Epithelial cell of alveolus of lung (primary cell): ENCODE measurements at places on chromosomes 2 and 18. TPM values are rescaled to one million over a fixed set of nuclear protein-coding genes. Genes with fewer than 3 reads are reported as not detected.

DSG1 gene
- total RNA-seq: not detected in 2 replicates

KATNAL2 gene
- 0.65 and 1.1 TPM in 2 replicates for total RNA-seq

NFU1 gene
- total RNA-seq: 31.5 and 42.0 TPM in 2 replicates

STEAP3 gene
- total RNA-seq: 10.0 and 39.8 TPM in 2 replicates

TRPM8 gene
- not detected in 2 replicates for total RNA-seq

GALNT3 gene
- total RNA-seq: 0.56 and 3.6 TPM in 2 replicates

FTCDNL1 gene
- 0.39 TPM in 1 of 2 replicates, not detected in the other for total RNA-seq

DBI gene
- total RNA-seq: 86.6 and 225 TPM in 2 replicates

EIF2AK2 gene
- 18.0 and 21.4 TPM in 2 replicates for total RNA-seq

PRKAG3 gene
- total RNA-seq: 0.40 TPM in 1 of 2 replicates, not detected in the other

LCT gene
- under 0.01 and 0.08 TPM in 2 replicates for total RNA-seq

LYG1 gene
- not detected in 2 replicates for total RNA-seq

FAM124B gene
- 0.16 and 0.26 TPM in 2 replicates for total RNA-seq

NEU2 gene
- not detected in 2 replicates for total RNA-seq

CNNM4 gene
- 6.5 and 7.5 TPM in 2 replicates for total RNA-seq

SP110 gene
- total RNA-seq: 8.1 and 10.5 TPM in 2 replicates

AOX1 gene
- total RNA-seq: 9.8 and 23.7 TPM in 2 replicates

OLA1 gene
- total RNA-seq: 83.7 and 101 TPM in 2 replicates

SLC9A4 gene
- total RNA-seq: not detected in 2 replicates

STK11IP gene
- 15.4 and 15.7 TPM in 2 replicates for total RNA-seq
